ENCODE measurements at places on chromosomes 12 and 14.
A peak's percentile ranks its signal among the peaks of the same experiment; 100 is the strongest.

DNA sequence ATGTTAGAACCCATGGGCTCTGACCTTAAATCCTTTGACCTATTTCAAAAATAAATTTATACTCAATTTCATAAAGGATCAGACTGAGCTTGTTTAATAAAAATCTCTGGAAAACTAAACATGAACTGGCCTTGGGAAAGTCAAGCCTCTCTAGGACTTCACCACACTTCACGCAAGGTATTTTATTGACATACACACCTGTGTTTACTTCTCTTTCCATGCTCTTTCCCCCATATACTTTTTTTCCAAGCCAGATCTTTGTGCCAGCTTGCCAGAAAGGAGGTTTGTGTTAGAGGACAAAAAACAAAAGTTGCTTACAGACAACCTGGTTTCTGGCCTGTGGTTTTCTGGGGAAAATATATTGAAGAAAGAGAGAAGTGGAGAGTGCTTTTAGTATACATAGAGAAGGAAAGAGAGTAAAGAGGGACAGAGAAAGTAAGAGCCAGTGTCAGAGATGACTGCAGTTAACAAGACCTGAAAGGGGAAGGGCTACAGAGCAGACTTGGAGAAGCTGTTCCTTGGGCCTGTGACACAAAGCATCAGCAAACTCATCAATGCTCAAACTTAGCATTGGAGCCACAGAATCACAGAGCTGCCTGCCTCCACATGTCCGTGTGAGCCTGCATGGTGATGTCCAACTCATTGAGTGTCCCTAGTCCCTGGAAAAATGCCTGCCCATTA, 77.3 kb upstream of the TMTC2 start:
- no peak for DNase-seq

- no peak for DNase-seq
Observed at GRCh38 chr12:82682851-82683261, 3.9 kb upstream of the TMTC2 start.

- DNase-seq, result no peak
Observed at GRCh38 chr14:98908050-98908449, 363.9 kb downstream of the BCL11B start.

DNA sequence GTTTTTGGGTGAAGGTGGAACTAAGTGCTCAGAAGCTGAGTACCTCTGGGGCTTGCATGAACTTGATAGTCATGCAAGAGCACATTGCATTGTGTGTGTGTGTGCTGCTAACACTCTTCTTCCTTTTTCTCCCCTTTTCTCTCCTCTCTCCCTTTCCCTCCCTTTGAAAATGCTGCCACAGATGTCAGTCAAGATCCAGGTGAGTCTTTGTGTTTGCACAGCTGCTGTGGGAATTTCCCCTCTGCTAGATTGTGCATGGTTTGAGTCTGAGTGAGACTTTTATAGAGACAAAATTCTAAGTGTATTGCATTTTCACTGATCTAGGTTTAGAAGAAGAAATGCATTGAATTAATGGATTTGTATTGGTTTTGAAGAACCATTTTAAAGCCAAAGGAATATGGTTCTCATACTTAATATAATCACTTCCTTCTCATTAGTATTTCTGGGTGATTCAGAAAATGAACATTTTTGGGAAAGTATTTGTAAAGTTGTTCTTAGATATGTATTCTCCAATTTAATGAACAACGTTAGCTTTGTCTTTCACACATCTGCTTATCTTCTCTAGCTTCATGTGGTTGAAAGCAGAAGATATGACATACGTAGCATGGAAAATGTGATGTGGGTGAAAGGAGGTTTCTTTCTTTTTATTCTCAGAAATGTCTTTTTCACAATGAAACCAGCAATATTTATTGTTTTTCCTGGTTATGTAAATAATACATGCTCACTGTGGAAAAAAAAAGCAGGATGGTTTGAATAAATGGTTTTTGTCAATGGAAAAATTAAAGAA, 108.5 kb downstream of the NRXN3 start:
- DNase-seq, result no peak

- DNase-seq, result no peak
Observed at GRCh38 chr12:20472102-20472782, 103.9 kb downstream of the PDE3A start.

DNA sequence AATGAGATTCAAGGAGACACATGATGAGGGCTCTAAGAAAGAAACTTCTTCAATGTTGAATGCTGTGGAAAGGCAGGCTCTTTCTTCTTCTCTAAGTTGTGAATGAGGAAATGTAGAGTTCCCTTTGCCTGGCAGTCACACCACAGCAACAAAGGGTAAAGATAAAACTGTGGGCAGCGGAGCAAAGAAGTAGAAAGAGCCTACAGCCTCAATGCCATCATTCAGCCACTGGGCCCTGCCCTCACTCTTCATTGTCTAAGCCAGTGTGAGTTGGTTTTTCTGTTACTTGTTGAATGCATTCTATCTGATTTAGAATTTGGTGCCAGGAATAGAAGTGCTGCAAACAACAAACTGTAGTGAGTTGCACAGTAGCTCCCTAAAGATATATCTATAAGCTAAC, 12.2 kb downstream of the SDR9C7 start:
- DNase-seq, result no peak

- DNase-seq, result no peak
Observed at GRCh38 chr12:59499774-59500173, 96.1 kb upstream of the SLC16A7 start.

DNA sequence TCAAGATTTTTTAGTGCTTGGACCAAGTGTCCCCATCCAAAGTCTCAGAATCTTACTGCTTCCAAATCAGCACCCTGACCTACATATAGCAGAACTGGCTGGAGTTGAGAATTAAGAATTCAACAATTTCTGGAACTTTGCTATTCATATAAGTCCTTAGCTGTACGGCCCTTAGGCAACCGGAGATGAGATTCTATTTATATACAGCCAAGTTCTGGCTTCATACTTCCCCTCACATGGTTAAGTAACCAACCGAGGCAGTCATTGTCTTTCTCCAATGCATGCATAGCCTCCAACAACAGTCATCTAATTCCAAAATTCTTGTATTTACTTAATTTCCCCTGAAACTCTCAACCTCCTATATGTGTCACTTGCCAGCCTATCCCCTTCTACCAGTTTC, 76.6 kb downstream of the SINHCAF start:
- DNase-seq, result no peak

DNA sequence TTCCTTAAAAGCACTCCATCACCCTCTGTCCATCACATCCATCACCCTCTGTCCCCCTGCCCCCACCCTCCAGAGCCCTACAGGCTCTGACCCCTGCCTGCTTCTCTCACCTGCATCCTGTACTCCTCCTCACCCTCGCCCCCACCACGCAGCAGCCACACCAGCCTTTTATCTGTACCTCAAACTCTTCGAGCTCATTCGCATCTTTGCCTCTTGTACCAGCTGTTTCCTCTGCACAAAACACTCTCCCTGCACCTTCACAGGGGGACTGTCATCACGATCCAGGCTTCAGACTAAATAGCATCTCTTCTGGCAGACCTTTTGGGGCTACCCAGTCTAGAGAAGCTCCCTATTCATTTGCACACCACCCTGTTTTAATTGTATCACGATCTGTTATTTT, 24.1 kb downstream of the TMEM229B start:
- DNase-seq, result no peak

GRCh38 chr14:75589931-75590330, 11.5 kb downstream of the FLVCR2 start:
- DNase-seq, result no peak

GRCh38 chr14:70700955-70701585, 59.4 kb downstream of the TTC9 start:
- DNase-seq, result no peak

DNA sequence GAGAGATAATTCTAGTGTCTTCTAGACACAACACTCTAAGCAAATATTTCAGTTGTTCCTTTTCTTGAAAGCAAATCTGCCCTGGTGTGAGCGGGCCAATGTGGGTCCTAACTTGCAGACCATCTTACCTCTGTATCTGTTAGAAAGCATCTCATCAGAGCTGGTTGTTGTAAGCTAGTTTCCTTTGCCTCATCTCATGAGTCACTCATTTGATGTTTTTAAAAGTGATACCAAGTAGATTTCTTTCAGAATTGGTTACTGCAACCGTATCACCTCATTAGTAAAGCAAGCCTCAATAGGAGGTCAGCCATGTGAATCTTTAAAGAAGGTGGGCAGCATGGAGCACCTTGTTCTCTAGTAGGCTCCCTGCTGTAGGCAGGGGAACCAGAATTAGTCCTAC, 78.6 kb downstream of the DAAM1 start:
- DNase-seq, result no peak

DNA sequence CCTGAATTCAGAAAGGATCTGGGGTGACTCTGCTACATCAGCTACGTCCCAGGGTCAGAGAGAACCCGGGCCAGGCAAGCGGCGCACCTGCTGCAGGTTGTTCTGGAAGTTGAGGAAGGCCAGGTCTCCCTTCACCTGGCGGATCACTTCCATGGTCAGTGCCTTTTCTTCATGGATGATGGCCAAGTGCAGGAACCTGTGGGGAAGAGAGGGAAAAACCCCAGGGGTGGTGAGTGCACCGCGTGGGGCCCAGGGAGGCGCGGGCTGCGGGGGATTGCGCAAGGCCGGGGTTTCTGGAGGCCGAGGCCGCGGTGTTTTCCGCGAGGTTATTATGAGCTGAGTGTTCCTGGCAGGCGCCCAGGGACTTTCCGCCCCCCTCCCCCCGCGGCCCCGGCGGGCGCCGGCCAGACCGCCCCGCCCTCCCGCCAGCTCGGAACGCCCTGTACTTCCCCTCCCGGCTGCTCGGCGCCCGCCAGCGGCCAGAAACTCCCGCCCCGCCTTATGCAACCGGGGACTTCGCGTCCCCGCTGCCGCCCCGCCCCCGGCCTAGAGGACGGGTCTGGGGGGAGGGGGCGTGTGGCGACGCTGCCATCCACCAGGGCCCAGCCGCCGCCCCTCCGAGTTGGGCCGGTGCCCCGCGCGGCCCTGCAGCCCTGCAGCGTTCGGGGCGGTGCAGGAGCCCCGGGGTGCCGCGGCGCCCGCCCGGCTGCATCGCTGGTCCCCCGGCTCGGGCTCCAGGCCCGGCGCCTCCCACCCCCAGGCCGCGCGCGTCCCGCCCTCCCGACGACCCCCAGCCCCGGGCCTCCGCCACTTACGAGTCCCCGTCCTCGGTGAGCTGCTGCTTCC, 723 bp downstream of the NFKBIA start:
- DNase-seq, result peak; percentile 71

- DNase-seq, result no peak
Observed at GRCh38 chr12:121423682-121424623, 24.0 kb downstream of the RNF34 start.

DNA sequence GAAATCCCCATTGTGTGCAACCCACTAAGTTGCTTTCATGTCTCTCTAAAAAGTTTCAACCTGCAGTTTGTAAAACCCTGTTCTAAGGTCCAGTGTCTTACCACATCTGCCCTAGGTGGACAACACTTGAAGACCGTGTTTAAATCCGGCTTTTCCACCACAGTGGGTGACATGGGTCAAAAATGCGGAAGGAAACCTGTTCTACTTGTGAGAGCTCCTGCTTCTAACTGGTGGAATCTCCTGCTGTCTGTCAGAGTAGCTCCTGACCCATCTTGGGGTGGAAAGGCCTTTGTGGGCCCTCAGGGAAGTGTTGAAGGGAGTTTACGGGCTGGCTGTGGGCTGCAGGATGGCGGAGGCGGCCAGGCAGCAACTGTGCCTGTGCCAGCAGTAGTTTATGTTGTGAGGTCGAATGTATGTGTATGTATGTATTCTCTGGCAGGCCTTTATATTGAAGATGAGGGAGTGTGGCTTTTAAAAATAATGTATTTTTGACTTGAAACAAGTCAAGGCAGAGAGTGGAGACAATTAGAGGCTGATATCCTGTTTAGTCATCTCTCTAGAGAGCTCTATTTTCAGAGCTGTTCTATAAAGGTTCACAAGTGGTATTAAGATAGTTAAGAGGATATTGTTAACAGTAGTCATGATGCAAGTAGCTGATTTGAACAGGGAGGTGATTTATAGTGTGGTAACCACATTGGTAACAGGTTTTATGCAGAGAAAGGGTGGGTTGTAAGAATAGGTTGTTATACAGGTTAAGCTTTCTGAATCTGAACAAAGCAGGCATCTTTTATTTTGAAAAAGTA, 67.0 kb downstream of the PRKCH start:
- peak; percentile 83 for DNase-seq

DNA sequence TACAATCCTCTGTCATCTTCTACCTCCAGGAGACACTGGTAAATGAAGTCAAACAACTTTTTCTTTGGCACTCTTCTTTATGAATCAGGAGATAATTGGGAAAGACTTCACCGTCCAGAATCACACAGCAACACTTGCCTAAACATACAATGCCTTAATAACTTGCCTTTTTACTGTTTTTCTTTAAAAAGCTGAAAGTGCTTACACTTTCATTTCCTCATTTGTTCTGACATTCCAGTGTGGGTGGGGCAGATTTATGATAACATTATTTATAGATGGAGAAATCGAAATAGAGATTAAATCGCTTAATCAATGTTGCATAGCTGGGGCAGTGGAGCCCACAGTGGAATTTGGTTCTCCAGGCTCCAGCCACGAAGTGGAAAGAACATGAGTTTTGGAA, 2.8 kb upstream of the FRS2 start:
- no peak for DNase-seq

- DNase-seq, result no peak
Observed at GRCh38 chr14:94926176-94926575, 156.3 kb upstream of the GSC start.

DNA sequence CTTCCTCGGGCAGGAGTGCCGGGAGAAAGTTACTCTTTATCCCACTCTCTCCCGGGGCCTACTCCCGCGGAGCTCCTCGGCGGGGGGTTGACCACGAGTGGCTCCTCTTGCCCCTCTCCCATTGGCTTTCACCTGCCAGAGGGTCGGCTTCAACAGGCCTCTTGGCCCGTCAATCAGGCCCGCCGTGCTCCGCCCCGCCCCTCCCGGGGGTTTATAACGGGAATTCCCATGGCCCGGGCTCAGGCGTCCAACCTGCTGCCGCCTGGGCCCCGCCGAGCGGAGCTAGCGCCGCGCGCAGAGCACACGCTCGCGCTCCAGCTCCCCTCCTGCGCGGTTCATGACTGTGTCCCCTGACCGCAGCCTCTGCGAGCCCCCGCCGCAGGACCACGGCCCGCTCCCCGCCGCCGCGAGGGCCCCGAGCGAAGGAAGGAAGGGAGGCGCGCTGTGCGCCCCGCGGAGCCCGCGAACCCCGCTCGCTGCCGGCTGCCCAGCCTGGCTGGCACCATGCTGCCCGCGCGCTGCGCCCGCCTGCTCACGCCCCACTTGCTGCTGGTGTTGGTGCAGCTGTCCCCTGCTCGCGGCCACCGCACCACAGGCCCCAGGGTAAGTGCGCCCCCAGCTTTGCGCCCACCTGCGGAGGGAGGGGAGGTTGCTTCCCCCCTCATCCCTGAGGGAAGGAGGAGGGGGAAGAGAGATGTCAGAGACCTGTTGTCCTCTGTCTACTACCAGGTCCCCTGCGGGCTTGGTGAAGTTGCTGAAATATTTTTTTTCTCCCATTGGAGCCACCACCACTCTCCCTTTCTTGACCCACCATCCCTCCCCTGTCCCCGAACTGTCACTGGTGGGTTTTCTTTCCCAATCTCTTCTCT, at the start of gene SMOC1:
Gene SMOC1, plus strand, starts transcription at position 242 of the 869 bp plus-strand sequence. Its CDS starts 263 bp downstream, at position 505.
- DNase-seq, result peak; percentile 2

GRCh38 chr14:74257078-74257940, 18.1 kb downstream of the VSX2 start:
- no peak for DNase-seq

GRCh38 chr12:52351196-52352059, 15.9 kb downstream of the KRT85 start:
- no peak for DNase-seq

Measured in A172 (cell line).